ENCODE measurements at places on chromosomes 3 and 15.

GRCh38 chr3:181313335-181313734, 323.8 kb upstream of the DNAJC19 start:
- no peak for DNase-seq

GRCh38 chr3:188747489-188747888, 424.3 kb upstream of the TPRG1 start:
- DNase-seq: no peak

DNA sequence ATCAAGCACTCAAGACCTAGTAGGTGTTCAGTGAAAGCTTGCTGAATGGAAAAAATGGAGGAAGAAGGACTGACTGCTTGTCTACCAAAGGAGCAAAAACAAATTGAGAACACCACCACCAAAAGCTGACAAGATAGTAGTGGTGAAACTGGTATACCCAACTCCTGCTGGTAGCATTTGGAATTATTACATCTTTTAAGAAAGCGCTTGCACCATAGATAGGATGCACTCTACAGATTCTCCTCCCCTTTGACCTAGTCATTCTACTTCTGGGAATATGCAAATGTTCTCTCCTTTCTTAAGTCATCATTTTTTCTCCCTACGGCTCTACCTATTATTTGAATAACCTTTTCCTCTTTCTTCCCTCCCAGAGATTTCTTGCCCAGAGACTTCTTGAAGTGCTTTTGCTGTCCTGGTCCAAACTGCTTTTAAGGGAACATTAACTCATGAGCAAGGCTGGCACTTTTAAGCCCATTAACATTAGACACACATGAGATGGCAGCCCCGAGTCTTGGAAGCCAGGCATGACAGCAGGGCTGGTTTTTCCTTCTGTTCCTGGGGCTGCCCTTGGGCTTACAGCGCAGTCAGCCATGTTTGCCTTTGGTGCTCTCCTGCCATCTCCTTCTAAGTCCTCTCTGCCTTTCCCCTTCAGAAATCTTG, 75.0 kb upstream of the TLE3 start:
- DNase-seq: no peak

DNA sequence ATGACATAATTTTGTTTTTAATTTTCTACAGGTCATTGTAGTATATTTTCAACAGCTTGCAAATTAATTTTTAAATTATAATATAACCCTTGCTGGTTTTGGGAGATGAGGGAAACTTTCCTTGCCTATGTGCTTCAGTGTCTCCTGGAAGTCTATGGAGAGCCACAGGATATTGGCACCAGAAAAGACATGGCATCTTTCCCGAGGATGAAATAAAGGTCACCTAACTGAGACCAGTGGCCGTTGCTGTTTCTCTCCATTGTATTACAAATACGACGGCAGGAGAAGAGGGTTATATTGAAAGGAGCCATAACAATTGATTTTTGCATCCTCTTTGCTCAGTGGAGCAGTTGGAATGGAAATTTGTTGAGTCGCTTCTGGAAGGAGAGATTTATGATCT, 19.9 kb upstream of the AQP9 start:
- no peak for DNase-seq

DNA sequence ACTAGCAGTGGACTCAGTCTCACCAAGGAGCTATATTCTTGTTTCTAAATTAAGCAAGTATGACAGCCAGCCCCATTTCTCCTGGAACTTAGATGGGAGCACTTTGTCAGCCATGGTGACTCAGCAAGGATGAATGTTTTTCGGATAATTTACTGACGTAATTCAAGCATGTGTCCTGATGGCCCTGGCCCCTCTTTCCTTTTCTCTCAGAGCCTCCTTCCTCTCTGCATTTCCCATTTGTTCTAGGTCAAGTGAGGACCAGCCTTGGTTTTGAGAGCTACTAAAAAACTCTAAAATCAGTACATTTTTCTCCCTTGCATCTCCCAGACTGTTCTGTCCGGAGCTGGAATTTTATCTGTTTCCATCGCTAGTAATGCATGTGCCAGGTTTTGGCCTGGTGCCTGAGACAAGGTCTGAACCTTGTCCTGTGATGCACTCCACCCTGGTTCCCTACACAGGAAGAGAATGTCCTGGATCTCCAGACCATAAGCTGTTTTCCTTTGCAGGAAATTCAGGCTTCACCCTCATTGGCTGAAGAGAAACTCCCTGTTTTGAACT, 256.6 kb upstream of the ROPN1 start:
- no peak for DNase-seq

GRCh38 chr3:161559177-161559998, 62.8 kb downstream of the OTOL1 start:
- DNase-seq: no peak

Measured in cerebellar nuclear complex (tissue), 1 donor.